ENCODE measurements at places on chromosomes 1 and 21. TPM values are rescaled to one million over a fixed set of nuclear protein-coding genes. Genes with fewer than 3 reads are reported as not detected.

DNA sequence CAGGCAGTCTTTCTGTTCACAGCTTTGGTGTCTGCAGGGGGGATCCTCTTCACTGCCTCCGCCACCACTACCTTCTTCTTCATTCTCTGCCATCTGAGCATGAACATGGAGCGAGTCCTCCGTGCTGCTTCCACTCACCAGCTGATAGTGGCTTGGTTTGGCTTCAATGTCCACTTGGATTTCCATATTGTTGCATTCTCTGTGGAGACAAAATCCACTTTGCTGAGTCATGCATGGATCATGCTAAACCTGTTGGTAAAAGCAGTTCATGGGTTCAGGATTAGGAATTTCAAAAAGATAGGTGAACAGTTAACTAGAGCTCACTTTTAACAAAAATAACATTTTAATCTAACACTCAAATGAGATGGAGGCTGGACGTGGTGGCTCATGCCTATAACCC, 27.5 kb downstream of the RNF19B start:
- no peak overlapping the region for H3K4me3 ChIP-seq
- H3K4me1 ChIP-seq, result peaks cover 29% of the 10 kb centered on the region
- DNase-seq, result no peak
- H3K27me3 ChIP-seq, result no peaks in the 10 kb centered on the region

- no peaks in the 10 kb centered on the region for H3K4me1 ChIP-seq
- no peak overlapping the region for H3K4me3 ChIP-seq
- H3K36me3 ChIP-seq, result no peaks in the 10 kb centered on the region
- H3K27me3 ChIP-seq, result no peaks in the 10 kb centered on the region
- no peak overlapping the region for H3K27ac ChIP-seq
- DNase-seq, result no peak
Observed at GRCh38 chr1:171877701-171878100, 36.4 kb downstream of the DNM3 start.

- no peaks in the 10 kb centered on the region for H3K4me1 ChIP-seq
- H3K27ac ChIP-seq, result no peak overlapping the region
- H3K4me3 ChIP-seq, result no peak overlapping the region
- H3K27me3 ChIP-seq, result no peaks in the 10 kb centered on the region
- DNase-seq, result no peak
Observed at GRCh38 chr1:110307239-110307974, 31.8 kb upstream of the RBM15 start.

GRCh38 chr1:226677027-226678020, 61.8 kb downstream of the ITPKB start:
- no peaks in the 10 kb centered on the region for H3K27me3 ChIP-seq
- peak; percentile 50 for DNase-seq
- H3K4me1 ChIP-seq, result peaks cover 7% of the 10 kb centered on the region

DNA sequence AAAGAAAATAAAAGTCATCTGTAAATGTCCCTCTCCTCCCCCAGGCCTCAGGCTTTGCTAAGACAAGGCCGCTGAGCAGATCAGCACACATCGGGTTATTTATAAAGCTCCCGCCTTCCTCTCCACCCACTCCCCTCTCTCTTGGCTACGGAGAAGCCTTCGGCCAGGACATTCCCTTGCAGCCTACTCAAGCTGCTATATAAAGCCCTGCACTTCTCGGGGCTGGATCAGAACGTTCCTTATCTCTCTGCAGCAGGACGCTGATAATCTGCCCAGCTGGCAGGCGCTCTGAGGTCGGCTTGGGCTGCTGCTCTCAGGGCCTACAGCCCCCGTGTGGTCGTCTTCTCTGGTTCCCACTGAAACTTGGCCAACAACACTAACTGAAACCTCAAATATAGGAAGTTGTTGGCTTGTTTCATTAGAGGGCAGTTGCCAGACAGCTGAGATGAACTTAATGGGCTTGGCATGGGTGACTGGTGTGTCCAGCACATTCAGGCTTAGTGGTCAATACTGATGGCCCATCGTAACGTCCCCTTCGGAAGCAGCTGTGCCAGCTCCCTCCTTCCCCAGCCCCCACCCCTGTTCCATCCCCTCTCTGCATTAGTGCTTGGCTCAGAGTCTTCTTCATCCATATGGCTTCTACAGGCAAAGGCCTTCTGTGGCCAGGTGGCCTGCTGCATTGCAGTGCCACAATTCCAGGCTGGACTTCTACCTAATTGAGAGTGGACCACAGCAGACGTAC, 64.6 kb downstream of the IER5 start:
- H3K36me3 ChIP-seq, result no peaks in the 10 kb centered on the region
- H3K4me1 ChIP-seq, result peaks cover 15% of the 10 kb centered on the region
- H3K27ac ChIP-seq, result peak overlapping the region; percentile 40
- no peaks in the 10 kb centered on the region for H3K27me3 ChIP-seq
- no peak overlapping the region for H3K4me3 ChIP-seq

DNA sequence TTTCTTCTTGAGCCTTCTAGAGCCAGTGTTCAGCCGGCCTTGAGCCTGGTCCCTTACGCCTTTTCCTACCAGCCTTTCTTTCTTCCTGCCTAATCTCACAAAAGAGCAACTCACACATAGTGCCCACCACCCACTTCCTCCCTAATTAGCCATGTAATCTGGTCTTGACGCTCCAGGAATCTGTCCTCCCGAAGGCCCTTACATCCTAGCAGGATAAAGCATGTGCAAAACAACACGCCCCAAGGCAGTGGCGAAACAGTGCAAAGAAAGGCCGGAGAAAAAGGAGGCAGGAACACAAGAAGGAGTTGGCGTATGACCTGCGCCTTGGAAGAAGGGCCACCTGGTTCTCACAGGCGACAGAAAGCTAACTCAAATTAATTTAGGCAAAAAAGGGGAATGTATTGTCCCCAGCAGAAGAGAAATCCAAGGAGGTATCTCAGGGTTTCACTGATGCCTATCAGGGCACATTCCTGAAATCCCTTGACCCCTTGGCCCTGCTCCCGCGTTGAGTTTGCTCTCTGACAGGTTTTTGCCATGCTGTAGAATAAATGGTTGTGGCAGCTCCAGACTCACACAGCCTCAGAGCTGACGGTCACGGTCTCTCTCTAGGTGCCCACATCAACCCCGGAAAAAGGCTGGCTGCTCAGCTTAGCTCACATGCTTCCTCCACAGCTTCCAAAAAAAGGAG, 79.0 kb downstream of the ZNF281 start:
- H3K4me3 ChIP-seq, result no peak overlapping the region
- H3K36me3 ChIP-seq, result no peaks in the 10 kb centered on the region
- H3K4me1 ChIP-seq, result no peaks in the 10 kb centered on the region
- no peak for DNase-seq
- H3K27ac ChIP-seq, result no peak overlapping the region

DNA sequence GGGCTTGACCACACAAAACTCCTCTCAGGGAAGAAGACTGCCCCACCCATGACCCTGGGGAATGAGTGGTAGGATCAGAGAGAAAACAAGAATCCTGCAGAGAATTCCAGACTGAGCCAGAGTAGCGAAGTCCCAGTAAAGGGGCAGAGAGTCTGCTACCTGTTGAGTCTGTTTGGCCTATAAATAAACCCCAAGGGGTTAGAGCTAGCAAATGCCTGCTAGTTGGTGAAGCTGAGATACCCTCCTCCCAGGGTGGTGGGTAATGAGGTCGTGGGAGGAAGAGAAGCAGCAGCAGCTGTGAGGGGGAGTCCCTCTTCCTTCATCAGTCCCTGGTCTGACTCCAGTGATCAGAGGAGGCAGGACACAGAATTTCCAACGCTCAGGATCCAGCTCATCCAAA, 2.5 kb downstream of the TRAF3IP3 start:
- no peaks in the 10 kb centered on the region for H3K36me3 ChIP-seq
- H3K4me3 ChIP-seq, result no peak overlapping the region
- no peak overlapping the region for H3K27ac ChIP-seq
- H3K4me1 ChIP-seq, result no peaks in the 10 kb centered on the region

- H3K4me1 ChIP-seq, result no peaks in the 10 kb centered on the region
- no peak overlapping the region for H3K4me3 ChIP-seq
- H3K27me3 ChIP-seq, result no peaks in the 10 kb centered on the region
Observed at GRCh38 chr1:31683997-31684396, 19.8 kb downstream of the COL16A1 start.

GRCh38 chr1:15323351-15323988, 76.4 kb downstream of the FHAD1 start:
- H3K4me1 ChIP-seq, result peaks cover 13% of the 10 kb centered on the region
- no peaks in the 10 kb centered on the region for H3K36me3 ChIP-seq
- no peaks in the 10 kb centered on the region for H3K27me3 ChIP-seq
- peak; percentile 89 for DNase-seq
- H3K27ac ChIP-seq, result no peak overlapping the region
- H3K4me3 ChIP-seq, result no peak overlapping the region

GRCh38 chr1:201309416-201309815, 26.1 kb downstream of the PKP1 start:
- no peaks in the 10 kb centered on the region for H3K36me3 ChIP-seq
- H3K27me3 ChIP-seq, result no peaks in the 10 kb centered on the region
- peaks cover 5% of the 10 kb centered on the region for H3K4me1 ChIP-seq
- H3K27ac ChIP-seq, result no peak overlapping the region
- H3K4me3 ChIP-seq, result no peak overlapping the region

DNA sequence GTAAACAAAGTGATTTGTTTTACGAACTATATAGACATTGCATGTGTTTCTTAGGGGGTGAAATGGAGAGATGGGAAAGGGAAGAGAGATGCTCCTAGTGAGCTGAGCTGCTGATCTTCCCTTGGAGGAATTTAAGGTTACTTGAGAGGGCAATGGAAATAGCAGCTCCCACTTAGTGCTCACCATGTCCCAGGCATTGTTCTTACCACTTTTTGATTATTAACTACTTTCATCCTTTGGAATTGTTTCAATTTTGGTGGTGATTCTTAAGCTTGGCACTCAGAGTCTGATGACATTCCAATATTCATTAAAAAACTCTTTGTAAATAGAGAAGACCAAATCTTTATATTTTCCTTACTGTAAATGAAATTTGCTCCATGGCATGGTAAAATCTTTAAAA, 124.9 kb downstream of the ITSN1 start:
- DNase-seq, result no peak
- H3K4me3 ChIP-seq, result no peak overlapping the region
- H3K36me3 ChIP-seq, result no peaks in the 10 kb centered on the region
- no peak overlapping the region for H3K27ac ChIP-seq

GRCh38 chr1:247417831-247418230, 1.9 kb downstream of the NLRP3 start:
- no peak overlapping the region for H3K27ac ChIP-seq
- no peak overlapping the region for H3K4me3 ChIP-seq
- H3K27me3 ChIP-seq, result no peaks in the 10 kb centered on the region

DNA sequence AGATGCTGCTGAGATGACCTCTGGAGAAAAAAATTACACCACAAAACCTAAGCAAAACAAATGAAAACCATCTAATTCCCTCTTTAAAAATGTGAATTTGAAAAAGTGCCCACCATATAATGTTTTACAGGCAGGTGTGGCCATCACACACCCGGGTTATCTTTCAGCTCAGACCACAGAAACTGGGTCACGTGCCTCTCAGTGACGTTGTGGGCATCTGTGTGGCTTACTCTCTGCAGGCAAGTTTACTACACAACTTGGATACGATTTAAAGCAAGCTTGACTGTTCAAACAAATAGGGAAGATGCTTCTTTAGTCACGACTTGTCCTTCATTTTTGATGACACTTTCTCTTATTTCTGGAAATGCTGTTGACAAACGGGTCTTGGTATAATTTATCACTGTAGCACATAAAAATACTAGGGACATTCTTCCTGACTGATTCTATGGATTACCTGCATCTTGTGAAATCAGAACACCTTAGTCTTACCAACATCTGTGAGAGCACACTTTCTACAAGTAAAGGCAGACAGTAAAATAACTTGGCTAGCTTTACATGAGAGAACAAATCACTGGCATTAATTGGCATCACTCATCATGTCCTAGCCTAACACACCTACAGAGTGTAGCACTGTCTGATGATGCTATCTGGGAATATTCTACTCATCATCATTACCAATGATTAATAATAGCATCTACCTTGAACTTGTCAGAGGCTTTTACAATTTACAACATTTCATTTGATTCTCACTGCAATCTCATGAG, 89.3 kb upstream of the EDEM3 start:
- H3K27me3 ChIP-seq, result no peaks in the 10 kb centered on the region
- no peak for DNase-seq
- H3K4me3 ChIP-seq, result no peak overlapping the region
- no peak overlapping the region for H3K27ac ChIP-seq
- no peaks in the 10 kb centered on the region for H3K4me1 ChIP-seq

DNA sequence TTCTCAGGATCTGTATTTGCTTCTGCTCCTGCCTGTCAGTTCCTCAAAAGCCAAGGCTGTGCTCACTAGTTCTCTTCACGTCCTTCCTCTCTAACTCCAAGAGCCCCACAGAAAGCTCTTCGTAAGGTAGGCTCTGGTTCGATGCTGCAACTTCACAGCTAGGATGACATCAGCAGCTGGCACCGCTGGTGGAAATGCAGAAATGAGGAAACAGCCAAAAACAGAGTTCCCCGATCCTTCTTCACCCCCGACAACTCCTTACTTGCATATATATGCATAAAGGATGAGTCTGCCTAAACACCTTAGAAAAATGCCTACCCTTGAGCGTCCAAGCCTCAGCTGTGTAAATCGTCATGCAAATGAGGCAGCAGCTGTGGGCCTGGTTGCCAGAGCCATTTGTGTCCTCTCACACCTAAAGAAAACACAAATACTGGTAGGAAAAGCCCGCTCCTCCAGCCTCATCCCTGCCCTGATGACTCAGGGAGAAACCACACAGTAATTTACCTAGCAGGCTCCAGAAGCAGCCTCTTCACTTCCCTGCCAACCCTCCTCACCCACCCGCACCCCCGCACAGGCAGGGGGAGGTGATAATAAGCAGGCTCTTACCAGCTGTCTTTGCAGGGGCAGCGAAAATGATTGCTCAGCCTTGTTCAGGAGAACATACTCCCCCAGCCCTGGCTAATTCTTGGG, 28.2 kb downstream of the BATF3 start:
- H3K4me1 ChIP-seq, result no peaks in the 10 kb centered on the region
- no peak overlapping the region for H3K4me3 ChIP-seq
- H3K27ac ChIP-seq, result no peak overlapping the region
- peak; percentile 58 for DNase-seq
- no peaks in the 10 kb centered on the region for H3K36me3 ChIP-seq

DNA sequence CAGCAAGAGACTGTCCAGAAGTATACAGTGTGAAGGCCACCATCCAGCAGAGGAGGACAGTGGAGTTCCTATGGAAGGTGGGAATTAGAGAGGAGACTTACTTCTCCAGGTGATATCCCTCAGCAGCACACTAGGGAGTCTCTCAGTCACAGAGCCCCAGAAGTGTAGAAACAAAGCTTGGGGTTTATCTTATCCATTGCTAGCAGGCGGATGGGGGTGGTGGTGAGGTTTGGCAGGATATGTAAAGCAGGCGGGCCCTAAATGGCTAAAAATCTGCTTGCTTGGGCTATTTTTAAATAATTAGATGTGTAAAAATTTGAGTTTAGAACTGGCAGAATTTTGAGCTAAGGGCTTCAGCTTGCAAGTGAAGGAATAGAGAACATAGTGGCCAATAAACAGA, 50.1 kb upstream of the RGS18 start:
- no peaks in the 10 kb centered on the region for H3K4me1 ChIP-seq
- no peaks in the 10 kb centered on the region for H3K27me3 ChIP-seq
- H3K36me3 ChIP-seq, result no peaks in the 10 kb centered on the region

The RCC2 gene
- 42.1 TPM for total RNA-seq

The TLCD4 gene
- 31.5 TPM for total RNA-seq

The CDK18 gene
- 8.0 TPM for total RNA-seq

The KIF26B gene
- total RNA-seq, result 19.8 TPM

The IGSF9 gene
- 8.2 TPM for total RNA-seq
